Stomach (tissue), 19 donors: ENCODE measurements at places on chromosomes 2 and 18. TPM values are rescaled to one million over a fixed set of nuclear protein-coding genes. Genes with fewer than 3 reads are reported as not detected.

DNA sequence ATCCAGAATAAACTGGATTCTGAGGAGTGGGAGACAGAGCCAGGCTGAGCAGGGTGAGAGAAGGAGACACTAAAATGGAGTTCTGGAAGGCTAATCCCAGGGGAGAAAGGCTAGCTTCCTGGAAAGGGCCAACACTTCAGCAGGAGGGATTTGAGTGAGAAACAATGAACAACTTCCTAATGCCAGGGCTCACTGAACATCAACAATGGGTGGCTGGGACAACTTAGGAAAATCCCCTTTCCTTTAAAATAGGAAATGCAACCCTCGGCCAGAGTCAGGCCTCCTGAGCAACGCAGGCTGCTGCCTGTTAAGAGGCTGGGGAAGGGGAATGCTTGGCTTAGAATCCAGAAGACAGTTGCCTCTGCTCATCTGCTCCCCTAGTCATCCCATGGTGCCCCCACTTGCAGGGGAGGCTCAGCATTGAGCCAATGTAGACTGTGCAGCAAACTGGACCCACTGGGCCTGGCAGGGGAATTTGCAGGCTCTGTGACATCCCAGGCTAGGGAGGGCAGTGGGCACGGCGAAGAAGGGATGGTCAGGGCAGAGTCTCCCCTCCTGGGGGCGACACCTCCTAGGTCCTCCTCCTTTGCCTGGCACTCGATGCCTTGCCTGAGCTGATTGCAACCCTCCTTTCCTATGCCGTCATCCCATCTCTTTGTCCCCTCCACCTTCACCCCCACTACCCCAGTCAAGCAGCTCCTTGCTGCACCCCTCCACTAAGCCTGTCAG, 182.5 kb downstream of the TNS1 start:
- no peak for DNase-seq
- no peak overlapping the region for H3K4me3 ChIP-seq
- peak overlapping the region; percentile 41 for H3K27ac ChIP-seq
- peaks cover 22% of the 10 kb centered on the region for H3K4me1 ChIP-seq
- H3K36me3 ChIP-seq, result peaks cover 72% of the 10 kb centered on the region
- no peaks in the 10 kb centered on the region for H3K27me3 ChIP-seq

DNA sequence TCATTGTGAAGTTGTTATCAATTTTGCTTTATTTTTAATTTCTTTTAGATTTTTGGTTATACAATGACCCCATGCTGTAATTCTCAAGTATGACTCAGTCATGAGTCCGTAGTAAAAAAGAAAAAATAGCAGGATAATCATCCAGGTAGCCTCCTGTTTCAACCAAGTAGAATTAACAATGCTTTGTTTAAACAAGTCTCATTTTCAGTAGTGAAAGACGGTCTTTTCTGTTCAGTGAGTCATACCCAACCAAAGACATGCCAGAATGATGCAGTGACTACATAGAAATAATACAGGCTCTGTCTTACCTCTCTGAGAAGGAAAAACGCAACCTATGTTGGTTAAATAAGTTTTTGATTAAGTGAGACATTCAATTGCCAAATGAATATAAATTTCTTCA, 67.8 kb upstream of the DSC1 start:
- H3K27ac ChIP-seq, result no peak overlapping the region
- DNase-seq, result no peak
- no peaks in the 10 kb centered on the region for H3K4me1 ChIP-seq
- H3K36me3 ChIP-seq, result no peaks in the 10 kb centered on the region
- no peaks in the 10 kb centered on the region for H3K27me3 ChIP-seq

- peak overlapping the region; percentile 73 for H3K4me3 ChIP-seq
- H3K36me3 ChIP-seq, result peaks cover 22% of the 10 kb centered on the region
- no peaks in the 10 kb centered on the region for H3K27me3 ChIP-seq
- peak overlapping the region; percentile 100 for H3K27ac ChIP-seq
- peaks cover 63% of the 10 kb centered on the region for H3K4me1 ChIP-seq
Measured at GRCh38 chr18:48947560-48947959, 3.2 kb downstream of the SMAD7 start.

- H3K27ac ChIP-seq, result peak overlapping the region; percentile 7
- H3K36me3 ChIP-seq, result no peaks in the 10 kb centered on the region
- H3K4me3 ChIP-seq, result no peak overlapping the region
- H3K27me3 ChIP-seq, result peaks cover 20% of the 10 kb centered on the region
Measured at GRCh38 chr2:231931481-231931915, 5.3 kb upstream of the NPPC start.

GRCh38 chr2:127146820-127147502, 40.0 kb upstream of the BIN1 start:
- H3K27ac ChIP-seq, result no peak overlapping the region
- no peaks in the 10 kb centered on the region for H3K36me3 ChIP-seq
- no peaks in the 10 kb centered on the region for H3K27me3 ChIP-seq

Gene FHOD3
- 7.9 TPM for total RNA-seq

Gene ROCK2
- total RNA-seq, result 73.0 TPM

Gene ST6GAL2
- 9.0 TPM for total RNA-seq
